Stimulated activated CD8-positive, alpha-beta memory T cell treated with anti-CD3 and anti-CD28 coated beads, Interleukin-7, amount 100 ng/mL, for 4 hours (primary cell): ENCODE measurements at places on chromosomes 4 and X.
A peak's percentile ranks its signal among the peaks of the same experiment; 100 is the strongest.

- no peak for DNase-seq
Measured at GRCh38 chr4:174263445-174263736, 20.1 kb downstream of the FBXO8 start.

DNA sequence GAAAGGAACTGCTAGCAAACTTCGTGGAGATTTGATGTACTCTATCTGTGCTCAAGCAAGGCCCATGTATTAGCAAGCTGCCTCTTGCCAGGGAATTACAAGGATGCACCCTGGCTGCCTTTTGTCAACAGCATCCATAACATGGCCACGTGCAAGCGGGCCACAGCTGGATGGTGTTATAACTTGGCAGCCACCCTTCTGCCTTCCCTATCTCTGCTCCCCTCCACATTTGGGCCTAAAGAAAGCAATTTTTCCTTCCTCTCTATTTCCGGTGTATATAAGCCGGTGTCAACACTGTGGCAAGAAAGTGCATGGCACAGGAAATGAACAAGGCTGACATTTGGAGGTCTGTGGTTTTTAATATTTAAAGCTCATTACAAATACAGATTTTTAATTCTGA lies 94.8 kb downstream of the CLNK start:
- DNase-seq = no peak

GRCh38 chr4:41299486-41299885 lies 42.8 kb downstream of the UCHL1 start:
- DNase-seq = no peak

DNA sequence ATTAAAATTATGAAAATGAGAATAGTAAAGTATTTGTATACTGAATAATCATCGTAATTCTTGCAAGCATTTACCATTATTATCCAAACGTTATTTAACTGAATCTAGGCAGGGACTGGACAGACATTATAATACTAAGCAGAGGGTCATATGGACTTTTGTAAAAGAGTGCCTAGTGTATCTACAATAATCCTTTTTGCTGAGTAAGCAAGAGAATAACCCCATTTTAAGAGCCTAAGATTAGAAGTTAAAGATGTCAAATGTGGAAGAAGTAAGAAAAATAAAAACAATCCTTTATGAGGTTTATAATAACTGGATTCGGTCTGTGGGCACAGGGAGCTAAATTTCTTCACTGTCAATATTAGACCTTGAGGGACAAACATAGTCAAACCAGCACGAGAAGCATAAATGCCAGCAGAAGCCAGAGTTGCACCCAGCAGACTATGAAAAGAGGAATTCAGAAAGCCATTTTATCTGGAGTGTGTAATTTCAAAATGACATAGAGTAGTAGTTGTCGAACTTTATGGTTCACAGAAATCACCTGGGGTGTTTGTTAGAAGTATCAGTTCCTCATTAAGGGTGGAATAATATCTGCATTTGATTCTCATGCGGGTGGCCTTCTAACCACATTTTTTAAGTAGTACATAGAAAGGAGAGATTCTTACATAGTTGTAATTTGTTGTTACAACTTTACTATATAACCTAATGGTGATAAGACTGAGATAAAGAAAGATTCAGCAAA lies 39.7 kb upstream of the DCLK2 start:
- DNase-seq = no peak

GRCh38 chr4:41455206-41455605 lies 82.8 kb upstream of the LIMCH1 start:
- no peak for DNase-seq

DNA sequence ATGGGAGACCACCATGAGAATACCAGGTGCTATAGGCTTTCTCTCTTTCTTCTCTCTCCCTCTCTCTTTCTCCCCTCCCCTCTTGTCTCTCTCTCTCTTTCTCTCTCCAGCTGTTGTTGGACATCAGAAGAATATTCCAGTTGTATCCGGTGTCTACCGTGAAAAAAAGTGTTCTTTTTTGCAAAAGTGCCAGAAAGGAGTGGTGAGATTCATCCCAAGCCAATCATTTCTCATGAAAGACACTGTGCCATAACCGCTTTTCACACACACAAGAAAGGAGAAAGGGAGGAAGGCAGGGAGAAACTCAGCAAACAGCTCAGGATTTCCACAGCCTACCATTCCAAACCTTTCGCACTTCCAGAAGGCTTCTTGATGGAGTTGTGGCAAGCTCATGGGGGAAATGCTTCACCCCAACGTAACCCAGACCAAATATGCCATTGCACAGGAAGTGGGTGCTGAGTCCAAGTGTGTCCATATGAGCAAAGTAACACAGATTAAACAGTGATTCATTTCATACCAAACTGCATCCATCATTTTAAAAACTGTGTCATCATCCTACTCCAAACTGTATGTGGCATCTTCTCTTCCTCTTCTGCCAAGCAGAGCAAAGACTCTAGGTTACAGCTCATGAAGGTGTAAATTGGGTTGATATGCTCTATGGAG lies 224.0 kb downstream of the APBB2 start:
- DNase-seq = no peak

GRCh38 chr4:186647821-186648220 lies 75.8 kb downstream of the FAT1 start:
- no peak for DNase-seq

DNA sequence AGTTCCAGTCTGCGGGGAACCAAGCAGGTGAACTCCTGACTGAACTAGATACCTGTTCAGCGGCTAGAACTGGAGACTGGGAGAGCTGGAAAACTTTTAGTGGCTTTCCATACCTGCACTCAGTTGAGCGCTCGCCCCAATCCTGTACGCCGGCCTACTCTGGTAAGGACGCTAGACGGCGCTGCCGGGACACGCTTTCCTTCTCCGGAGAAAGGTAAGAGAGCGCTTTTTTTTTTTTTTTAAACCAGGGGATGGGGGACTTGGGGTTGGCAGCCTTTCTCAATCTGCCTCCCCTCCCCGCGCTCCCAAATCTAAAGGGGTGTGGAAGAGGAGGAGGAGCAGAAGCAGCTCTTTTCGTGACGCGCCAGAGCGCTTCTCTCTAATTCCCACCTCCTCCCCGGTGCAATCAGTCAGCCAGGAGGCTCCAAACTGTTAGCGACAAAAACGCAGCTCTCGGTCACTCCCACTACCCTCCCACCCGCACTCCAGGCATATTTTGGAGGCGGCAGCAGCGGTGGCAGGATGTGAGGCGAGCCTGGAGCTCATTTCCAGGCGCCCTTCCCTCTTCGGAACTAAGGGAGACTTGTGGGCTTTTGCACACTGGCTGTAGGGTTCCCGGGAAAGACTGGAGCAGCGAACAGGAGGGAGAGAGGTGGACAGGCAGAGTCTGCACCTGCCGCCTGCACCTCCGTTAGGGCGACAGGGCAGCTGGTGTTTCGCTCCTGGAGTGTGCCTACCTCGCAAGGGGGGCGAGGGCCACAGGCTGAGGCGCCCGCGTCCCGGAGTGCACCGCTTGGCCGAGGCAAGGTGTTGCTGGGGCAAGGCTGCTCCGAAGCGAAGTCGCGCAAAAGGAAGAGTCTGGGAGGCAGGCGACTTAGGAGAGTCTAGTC lies at the start of gene IL1RAPL2:
Gene IL1RAPL2 (plus strand): TSS at position 409 of the 890 bp plus-strand sequence.
- DNase-seq = no peak

DNA sequence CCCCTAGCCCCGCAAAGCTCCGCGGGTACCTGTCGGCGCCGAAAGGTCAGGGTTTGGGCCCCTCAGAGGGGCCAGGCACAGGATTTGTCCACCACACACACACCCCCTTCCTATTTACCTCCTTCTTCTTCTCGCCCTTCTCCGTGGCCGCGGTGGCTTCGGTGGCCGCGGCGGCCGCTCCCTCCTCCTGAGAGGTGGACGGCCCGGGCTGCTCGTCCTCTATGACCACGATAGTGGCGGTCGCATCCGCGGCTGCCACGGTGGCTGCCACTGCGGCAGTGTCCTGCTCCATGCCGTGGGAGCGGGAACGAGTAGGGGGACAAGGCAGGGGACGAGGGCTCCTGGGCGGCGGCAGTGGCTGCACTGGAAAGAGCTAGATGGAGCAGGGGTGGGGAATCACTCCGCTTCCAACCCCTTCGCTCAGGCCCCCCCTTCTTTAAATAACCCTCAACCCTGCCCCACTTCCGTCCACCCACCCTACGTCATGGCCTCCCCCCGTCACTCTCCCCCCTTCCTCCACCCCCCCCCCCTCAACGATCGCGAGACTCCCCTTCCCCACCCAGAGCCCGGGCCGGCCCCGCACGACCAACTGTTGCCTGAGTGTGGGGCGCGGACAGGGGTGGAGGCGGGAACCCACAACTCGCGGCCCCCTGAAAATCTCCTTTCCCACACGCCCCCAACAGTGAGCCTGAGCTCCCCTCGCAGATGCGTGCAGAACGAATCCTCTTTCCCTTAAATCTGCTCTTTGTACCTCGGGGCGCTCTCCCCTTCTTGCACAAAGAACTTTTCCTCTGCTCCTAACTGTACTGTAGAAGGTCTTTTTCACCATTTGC lies at the start of gene SMARCA1:
Gene SMARCA1 (minus strand): TSS at position 412 of the 833 bp plus-strand sequence. CDS start 120 bp downstream, at position 292.
- no peak for DNase-seq

DNA sequence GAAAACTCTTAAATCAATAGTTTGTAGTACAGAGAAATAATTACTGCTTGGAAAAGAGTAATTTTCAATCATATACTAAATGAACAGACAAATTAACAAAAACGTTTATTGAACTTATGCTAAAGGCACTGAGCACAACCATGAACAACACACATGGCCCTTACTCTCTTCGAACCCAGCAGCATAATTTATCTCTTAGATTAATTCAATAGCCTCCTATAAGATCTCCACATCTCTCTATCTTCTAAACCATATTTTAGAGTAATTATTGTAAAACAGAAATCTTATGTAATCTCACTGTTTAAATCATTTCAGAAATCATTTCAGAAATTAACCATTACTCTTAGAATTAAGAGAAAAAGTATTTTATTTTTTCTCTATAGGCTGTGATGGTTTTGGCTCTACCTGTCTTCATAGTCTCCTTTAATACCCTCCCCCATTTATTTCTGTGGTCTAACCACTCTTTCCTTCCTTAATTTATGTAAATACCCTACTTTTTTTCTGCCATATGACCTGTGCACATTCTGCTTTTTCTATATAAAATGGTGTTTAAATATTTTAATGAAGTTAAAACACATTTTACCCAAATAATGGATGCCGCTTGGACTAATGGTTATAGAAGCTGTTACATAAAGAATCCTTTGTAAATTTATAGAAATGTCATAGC lies 218.5 kb downstream of the CCSER1 start:
- no peak for DNase-seq

DNA sequence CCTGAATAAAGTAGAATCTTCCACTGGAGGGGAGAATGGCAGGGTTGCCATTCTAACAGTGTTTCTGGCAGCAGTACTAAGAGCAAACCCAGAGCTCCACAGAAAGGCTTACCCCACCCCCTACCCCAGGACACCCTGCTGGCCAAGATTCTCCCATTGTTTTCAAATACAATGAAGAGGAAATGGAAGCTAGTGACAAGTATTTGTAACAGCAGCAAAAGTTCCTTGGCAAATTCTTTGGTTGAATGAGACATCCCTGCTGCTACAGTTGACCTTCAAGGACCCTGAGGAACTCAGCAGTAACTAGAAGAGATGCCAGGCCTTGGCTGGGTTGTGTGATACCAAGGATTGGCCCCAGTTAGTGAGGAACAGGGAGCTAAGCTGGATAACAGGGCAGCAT lies 124.2 kb upstream of the DGKK start:
- no peak for DNase-seq

DNA sequence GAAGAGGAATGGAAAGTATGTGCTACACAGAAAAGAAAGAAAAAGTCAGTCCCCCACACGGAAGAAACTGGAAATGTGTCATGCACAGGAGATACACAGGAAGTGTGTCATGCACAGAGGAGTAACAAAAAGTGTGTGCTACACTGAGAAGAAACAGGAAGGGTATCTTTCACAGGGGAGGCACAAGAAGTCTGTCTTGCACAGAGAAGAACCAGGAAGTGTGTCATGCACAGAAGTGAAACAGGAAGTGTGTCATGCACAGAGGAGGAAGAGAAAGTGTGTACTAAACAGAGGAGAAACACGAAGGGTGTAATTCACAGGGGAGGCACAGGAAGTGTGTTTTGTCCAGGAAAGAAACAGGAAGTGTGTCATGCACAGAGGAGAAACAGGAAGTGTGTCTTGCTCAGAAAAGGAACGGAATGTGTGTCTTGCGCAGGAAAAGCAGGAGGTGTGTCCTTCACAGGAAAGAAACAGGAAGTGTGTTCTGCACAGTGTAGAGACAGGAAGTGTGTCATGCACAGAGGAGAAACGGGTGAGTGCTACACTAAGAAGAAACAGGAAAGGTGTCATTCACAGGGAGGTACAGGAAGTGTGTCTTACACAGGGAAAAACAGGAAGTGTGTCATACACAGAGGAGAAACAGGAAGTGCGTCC lies 527.2 kb upstream of the PRKX start:
- DNase-seq = no peak

DNA sequence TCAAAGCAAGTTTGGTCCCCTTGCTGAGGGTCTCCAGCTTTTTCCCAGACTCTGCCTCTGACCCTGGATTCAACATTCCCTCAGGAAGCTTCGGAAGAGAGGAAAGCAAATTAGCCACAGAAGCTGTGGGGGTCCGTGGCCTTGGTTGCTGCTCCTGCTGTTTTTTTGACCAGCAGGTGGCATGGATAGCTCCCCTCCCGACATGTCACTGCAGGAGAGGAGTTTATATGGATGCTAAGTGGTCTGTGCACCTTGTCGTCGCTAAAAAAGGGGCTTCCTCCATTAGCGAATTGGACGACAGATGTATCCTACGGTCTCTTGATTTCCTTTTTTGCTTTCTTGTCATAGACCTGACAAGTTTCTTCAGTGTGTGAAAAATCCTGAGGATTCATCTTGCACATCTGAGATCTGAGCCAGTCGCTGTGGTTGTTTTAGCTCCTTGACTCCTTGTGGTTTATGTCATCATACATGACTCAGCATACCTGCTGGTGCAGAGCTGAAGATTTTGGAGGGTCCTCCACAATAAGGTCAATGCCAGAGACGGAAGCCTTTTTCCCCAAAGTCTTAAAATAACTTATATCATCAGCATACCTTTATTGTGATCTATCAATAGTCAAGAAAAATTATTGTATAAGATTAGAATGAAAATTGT lies 70.2 kb downstream of the CD38 start:
- no peak for DNase-seq

DNA sequence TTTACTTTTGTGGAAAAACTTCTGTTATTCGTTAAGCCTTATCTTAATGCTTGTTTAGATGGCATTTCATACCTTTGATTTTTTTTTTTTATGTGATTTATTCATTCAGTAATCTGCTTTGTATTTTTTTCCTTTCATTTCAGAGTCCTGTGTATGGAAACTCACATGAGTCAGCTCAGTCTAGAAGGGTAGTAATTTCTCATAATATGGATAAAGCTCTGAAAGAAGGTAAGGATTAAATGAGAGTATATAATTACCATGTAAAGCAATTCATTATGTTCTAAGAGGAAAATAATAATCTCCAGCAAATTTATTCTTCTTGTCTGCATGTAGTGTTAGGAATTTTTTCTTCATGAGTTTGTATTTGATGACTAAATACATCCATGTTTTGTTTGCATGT lies 37.8 kb downstream of the SNX25 start:
- no peak for DNase-seq

GRCh38 chrX:46686003-46686645 lies 72.8 kb downstream of the SLC9A7 start:
- peak; percentile 8 for DNase-seq
